ENCODE measurements at places on chromosomes 7 and 10.

DNA sequence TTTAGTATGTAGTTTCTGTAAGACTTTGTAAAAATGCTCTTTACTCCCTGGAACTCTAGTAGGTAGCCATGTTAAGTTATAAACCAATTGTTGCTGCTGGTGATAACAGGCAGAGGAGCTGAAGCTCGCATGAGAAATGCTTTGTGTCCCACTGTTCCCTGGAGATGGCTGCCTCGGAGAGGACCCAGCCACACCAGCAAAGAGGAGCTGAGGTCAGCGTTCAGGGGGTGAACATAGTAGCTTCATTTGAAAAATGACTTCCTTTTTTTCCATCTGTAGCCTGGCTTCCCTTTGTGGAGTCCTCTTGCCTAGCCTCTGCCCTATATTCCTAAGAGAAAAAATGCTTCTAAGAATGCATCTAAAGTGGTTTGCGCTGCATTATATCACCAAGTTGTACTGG lies 20.3 kb downstream of the CELF2 start:
- no peak for DNase-seq

- DNase-seq, result no peak
Observed at GRCh38 chr7:80537091-80537490, 25.2 kb upstream of the GNAT3 start.

DNA sequence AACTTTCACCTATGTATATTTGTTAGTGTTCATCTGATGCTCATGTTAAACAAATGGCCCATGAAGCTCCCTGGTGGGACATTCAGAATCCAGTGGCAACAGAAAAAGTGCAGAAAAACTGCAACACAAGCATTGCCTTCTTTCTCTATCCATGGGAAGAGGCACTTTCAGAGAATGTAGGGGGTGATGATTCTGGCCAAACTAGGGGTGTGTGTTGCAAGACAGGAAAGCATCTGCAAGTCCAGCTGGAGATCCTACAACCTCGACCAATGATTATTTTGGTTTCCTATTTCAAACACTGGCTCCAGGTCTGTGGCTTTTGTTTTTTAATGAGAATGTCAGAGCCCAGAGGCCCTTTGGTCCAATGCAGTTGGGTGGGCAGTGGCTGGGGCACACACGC lies 198.7 kb downstream of the CXCL12 start:
- DNase-seq, result no peak

DNA sequence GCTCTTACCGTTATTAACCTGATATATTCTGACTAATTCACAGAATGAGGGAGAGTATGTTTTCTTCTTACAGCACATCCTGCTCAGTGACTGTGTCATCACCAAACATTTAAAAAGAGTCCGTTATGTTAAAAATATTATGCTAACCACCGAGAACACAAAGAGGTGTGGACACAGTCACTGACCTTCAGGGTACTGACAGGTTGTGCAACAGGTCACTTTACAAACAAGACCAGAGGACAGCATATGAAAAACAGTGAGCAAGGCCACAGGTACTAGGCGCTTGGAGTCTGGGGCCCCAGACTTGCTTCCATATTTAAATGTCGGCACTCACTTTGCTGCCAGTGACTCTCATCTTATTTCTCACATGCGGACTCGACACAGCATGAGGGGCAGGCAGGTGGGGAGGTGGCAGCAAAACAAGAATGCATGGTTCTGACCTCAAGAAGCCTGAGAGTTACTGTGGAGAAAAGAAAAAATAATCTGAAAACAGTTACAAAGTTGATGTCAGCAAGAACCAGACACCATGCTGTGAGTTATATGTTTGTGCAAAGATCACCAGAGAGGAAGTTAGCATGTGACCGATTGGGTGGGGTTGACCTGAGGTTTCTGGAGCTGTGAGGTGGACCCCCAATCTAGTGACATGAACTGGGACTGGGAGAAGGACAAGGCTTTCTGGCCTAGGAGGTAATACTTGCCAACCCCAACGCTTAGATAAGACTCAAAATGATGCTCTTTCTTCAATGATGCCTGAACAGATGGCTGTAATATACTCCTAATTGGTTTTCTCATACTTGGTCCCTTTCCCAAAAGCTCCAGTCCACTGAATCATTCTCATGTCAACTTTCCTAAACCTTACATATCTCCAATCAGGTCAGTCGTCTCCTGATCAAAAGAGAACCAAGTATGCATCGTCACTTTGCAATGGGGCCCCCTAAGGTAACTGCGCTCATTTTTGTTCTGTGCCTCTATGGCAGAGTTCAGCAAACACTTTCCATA lies 102.4 kb downstream of the HIPK2 start:
- no peak for DNase-seq

GRCh38 chr7:147809786-147810185 lies 780.8 kb upstream of the C7orf33 start:
- no peak for DNase-seq
